ENCODE measurements at places on chromosomes 5 and 9.

GRCh38 chr5:135578305-135578684, 496 bp downstream of the CXCL14 start:
- no peak overlapping the region for H3K27ac ChIP-seq
- no peak overlapping the region for H3K4me3 ChIP-seq
- H3K27me3 ChIP-seq, result no peaks in the 10 kb centered on the region
- no peaks in the 10 kb centered on the region for H3K36me3 ChIP-seq
- no peak for DNase-seq

- peaks cover 13% of the 10 kb centered on the region for H3K4me1 ChIP-seq
- DNase-seq, result peak; percentile 56
- H3K36me3 ChIP-seq, result no peaks in the 10 kb centered on the region
Measured at GRCh38 chr5:23506329-23507236, 826 bp upstream of the PRDM9 start.

GRCh38 chr5:151483176-151483575, 35.8 kb downstream of the SLC36A1 start:
- H3K4me3 ChIP-seq, result no peak overlapping the region
- no peaks in the 10 kb centered on the region for H3K4me1 ChIP-seq
- no peak overlapping the region for H3K27ac ChIP-seq
- H3K27me3 ChIP-seq, result no peaks in the 10 kb centered on the region

DNA sequence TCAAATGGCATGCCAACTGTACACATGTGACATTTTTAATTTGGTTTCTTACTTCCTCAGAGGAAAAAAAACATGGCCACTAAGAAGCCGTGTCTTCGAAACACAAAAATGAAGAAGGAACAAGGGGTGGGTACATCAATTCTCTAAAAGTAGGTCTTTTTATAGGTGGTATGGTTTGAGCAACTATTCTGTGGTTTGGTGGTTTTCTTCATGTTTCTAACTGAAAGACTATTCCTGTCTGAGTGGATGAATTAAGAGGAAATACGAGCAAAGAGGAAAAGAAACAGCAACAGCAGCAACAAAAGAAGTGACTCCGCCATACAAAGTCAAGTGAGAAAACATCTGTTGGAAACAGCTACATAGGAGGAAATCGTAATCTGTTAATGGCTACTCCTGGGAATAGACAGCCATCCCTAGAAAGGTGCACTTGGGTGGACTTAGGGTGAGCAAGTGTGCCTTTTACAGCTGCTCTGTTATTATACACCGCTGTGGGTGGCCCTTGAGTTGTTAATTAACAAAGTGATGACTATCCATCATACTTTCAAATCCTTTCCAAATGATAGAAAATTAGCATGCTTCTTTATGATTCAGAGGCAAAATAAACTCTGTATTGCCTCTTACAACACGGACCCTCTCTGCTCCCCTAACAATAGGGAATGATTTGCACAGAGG, 575.8 kb downstream of the TLE1 start:
- no peaks in the 10 kb centered on the region for H3K4me1 ChIP-seq
- no peak overlapping the region for H3K4me3 ChIP-seq
- no peak overlapping the region for H3K27ac ChIP-seq
- no peaks in the 10 kb centered on the region for H3K36me3 ChIP-seq
- H3K27me3 ChIP-seq, result no peaks in the 10 kb centered on the region

DNA sequence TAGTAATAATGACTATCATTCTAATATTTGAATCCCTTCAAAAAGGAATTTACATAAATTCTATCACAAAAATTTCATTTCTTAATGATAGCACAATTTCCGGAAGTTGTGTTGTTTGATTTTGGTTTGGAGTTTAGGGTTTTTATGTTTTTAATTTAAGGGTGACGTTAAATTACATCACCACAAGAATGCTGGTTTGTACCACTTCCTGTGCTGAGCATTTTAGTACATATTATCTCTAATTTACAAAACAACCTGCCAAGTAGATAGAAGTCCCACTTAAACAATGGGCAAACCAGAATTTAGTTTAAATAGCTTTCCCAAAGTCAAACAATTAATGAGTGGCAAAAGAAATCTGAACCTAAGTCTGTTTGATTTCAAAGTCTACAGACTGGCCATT, 63.4 kb downstream of the DENND1A start:
- no peak overlapping the region for H3K4me3 ChIP-seq
- no peaks in the 10 kb centered on the region for H3K36me3 ChIP-seq

DNA sequence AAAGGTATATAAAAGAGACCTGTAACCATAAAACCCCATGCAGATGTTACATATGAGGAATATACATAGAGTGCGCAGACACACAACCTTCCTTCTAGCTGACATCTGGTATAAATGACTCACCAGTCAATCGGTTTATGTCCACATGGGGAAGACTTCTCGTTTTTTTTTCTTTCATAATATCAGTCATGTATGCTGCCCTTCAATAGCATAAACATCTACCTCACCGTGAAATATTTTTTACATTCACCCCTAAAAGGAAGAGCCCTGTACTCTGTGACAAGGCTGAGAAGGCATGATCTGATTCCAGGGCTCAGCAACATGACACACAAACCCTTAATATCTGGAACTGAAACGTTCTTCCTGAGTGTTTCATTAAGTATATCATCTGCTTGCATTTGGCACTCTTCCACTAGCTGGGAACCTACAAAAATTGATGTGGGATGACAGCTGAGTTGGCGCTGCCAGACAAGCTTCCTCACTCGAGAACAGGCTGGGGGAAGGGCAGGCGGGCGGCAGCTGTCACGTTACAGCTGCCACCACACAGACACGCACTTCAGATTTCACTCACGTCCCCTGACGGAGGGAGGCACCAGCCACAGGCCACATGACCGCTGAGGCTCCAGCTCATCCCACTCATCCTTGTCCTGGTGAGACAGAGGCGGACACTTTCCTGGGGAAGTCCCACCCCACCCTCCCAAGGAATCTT, 74.2 kb downstream of the SHB start:
- H3K4me3 ChIP-seq, result no peak overlapping the region
- H3K27ac ChIP-seq, result no peak overlapping the region
- no peak for DNase-seq
- peaks cover 32% of the 10 kb centered on the region for H3K36me3 ChIP-seq

- H3K36me3 ChIP-seq, result no peaks in the 10 kb centered on the region
- no peak overlapping the region for H3K4me3 ChIP-seq
- no peaks in the 10 kb centered on the region for H3K4me1 ChIP-seq
- H3K27me3 ChIP-seq, result peaks cover 1% of the 10 kb centered on the region
- H3K27ac ChIP-seq, result no peak overlapping the region
- no peak for DNase-seq
Measured at GRCh38 chr5:133432956-133433532, 179.3 kb downstream of the FSTL4 start.

GRCh38 chr5:155069961-155070360, 56.4 kb downstream of the KIF4B start:
- no peak overlapping the region for H3K27ac ChIP-seq
- H3K27me3 ChIP-seq, result no peaks in the 10 kb centered on the region
- no peak overlapping the region for H3K4me3 ChIP-seq
- no peaks in the 10 kb centered on the region for H3K36me3 ChIP-seq
- no peaks in the 10 kb centered on the region for H3K4me1 ChIP-seq
- DNase-seq, result no peak

DNA sequence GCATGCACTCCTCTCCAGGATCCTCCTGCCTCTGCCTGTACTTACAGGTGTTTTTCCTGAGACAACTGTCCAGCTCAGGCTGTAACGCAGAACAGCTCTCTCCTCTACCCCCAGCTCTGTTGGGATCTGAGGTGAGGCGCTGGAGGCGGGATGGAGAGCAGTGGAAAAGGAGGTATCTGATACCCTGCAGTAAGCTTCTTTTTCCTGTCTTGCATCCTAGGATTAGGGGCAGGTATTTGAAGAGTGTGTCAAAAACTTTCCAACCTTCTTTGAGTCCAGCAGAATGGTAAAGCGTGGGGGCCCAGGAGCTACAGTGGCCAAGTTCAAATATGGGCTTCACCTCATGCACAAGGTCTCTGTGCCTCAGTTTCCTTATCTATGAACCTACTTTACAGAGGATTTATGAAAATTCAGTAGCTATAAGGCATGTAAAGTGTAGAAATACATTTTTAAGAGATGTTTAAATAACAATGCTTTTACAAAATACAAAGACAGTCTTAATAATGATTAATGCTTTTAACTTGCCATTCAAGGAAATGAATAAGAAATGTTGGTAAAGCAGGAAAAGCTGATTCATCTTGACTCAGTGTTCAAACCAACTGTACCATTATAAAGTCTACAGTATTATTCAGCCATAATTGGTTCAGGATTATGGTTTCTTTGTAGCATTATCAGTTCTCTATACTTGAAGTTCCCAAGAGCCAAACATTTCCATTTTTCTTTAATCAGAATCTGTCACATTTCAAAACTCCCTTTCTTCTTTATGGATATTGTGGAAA, 26.1 kb downstream of the MAP1B start:
- no peak overlapping the region for H3K4me3 ChIP-seq
- H3K36me3 ChIP-seq, result no peaks in the 10 kb centered on the region
- no peak for DNase-seq

DNA sequence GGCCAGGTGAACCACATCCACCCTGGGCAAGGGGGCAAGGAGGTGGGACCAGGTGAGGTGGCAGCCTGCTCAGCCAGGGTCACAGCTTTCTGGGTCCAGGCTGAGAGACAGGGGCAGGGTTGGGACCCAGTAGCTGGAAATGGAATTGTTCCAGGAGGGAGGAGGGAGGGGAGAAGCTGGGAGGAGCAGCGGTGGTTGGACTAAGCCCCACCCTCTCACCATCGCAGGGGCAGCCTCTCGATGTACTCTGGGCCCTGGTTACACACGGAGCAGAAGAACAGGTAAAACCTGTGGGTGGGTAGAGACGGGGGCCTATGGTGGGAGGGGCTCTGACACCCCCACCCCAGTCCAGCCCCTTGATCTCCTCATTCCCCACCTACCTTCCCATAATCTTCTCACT, 11.2 kb downstream of the PHF19 start:
- H3K4me1 ChIP-seq, result no peaks in the 10 kb centered on the region
- no peak overlapping the region for H3K27ac ChIP-seq
- H3K36me3 ChIP-seq, result peaks cover 32% of the 10 kb centered on the region
- DNase-seq, result no peak
